ENCODE measurements at places on chromosomes 13 and 19.

GRCh38 chr13:83692800-83693199, 189.5 kb downstream of the SLITRK1 start:
- DNase-seq: no peak

DNA sequence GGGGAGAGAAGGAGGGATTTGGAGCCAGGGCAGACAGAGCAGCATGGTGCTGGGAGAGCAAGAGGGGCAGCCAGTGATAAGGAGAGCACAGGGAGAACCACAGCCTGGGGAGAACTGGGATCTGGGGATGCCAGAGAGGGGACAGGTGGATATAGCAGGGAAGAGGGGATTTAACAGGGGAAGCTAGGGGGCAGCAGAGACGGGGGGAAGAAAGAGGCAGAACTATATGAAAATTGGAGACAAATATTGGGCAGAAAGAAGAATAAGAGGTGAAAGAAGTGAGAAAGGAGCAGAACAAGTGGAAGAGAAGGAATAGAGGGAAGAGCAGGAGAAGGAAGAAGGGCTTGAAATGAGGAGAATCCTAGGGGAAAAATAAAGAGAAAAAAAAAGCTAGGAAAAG, 6.5 kb upstream of the ZNF528 start:
- no peak for DNase-seq

GRCh38 chr13:111575719-111576118, 255.3 kb downstream of the TEX29 start:
- DNase-seq: no peak

- no peak for DNase-seq
These were observed 225.1 kb downstream of the EFNB2 start for GRCh38 chr13:106310291-106310865.

DNA sequence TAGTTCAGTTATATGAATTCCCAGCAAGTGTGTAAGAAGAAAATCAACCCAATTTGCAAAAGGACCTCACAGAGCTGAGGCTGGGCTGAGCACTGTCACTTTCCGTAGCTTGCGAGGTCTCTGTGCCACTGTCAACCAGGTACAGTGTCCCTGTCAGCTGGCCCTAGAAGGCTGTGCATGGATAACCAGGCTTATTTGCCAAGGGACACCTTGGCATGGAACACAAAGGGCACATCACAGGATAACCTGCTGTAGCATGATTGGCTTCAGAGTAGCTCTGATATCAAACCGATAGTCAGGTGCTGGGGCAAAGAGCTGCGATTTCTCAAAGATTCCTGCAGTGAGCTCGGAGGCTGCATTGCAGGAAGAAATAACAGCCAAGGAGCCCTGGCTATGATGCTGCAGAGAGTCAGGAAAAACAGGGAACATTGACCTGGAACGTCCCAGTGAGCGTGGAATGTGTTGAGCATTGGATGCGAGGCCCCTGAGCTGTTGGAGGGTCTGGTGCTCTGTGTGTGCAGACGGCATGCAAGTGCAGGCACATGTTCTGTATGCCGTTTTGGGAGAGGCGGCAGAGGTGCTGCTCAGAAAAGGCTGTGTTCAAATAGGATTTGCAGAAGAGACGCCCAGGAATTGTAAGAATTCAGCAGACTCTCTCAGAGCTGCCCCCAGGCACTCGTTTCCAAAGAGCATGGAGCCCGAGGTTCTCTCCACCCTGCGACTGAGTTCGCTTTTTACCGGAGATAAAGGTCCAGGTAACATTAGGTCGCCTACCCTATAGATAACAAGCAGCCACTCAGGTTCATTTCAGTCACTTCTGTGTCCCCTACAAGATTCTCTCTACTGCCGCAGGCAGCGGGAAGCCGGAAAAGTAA, 213.5 kb upstream of the IRS2 start:
- DNase-seq: no peak

Measured in activated effector memory CD4-positive, alpha-beta T cell treated with anti-CD3 and anti-CD28 coated beads, Interleukin-2, amount 50 U/mL, for 16 hours (primary cell).